ENCODE measurements at places on chromosomes 6 and 20. TPM values are rescaled to one million over a fixed set of nuclear protein-coding genes. Genes with fewer than 3 reads are reported as not detected.

HEY2 gene
- 1.1 TPM for total RNA-seq

DNA sequence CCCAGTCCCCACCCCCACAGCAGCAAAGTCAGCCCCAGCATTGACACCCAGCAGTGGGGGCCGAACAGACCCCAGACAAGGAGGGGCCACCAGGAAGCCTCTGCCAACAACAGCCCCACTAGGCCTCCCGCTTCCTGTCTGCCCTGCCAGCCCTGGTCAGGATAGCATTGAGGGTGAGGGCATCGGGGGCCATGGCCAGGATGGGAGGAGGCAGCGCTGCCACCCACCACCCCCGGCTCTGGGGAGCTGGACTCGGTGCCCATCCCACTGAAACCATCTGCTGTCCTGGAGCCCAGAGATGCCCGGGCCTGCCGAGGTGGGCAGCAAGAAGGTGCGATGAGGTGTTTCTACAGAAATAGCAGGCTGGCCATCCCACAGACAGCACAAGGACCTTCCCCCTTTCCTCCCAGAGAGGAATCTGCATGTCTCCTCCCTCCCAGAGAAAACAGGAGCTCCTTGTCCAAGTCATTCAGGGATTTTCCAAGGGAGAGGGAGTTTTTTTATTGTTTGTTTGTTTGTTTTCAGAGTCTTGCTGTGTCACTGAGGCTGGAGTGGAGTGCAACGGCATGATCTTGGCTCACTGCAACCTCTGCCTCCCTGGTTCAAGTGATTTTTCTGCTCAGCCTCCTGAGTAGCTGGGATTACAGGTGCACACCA is 62.1 kb upstream of the BHLHE23 start:
- no peaks in the 10 kb centered on the region for H3K4me1 ChIP-seq
- no peak for DNase-seq
- no peaks in the 10 kb centered on the region for H3K36me3 ChIP-seq
- peaks cover 40% of the 10 kb centered on the region for H3K27me3 ChIP-seq

DNA sequence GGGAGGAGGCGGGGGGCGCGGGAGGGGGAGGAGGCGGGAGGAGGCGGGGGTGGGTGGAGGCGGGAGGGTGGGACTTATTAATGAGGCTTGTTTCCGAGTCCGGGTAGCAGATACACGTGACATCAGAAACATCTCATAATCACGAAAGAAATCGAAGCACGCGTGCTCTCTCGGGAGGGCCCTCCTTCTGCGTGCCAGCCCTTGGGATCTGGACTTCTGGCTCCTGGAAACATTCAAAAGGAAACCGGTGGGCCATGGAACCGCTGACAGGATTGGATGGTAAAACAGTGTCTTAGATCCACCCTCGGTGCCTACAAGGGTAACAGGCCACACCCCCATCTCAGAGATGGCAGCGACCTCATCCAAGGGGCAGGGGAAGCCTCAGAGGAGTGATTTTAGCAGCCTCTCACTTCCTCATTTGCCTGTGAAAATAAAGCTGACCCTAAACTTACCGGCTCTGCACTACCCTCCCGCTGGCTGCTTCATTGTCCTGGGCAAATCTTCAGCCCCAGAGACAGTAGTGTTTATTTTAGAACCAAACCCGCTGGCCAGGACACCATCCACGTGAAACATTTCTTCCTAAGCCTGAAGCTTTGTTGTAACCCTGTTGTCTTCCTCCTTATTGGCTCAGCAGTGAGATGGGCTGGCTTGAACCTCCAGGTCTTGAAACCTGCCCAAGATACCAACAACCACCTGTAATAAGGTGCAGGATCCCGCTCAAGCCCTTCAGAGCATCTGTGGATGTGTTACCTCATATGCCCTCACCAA is 97.5 kb downstream of the PSMG4 start:
- H3K27ac ChIP-seq, result no peak overlapping the region
- H3K27me3 ChIP-seq, result peaks cover 40% of the 10 kb centered on the region
- no peaks in the 10 kb centered on the region for H3K36me3 ChIP-seq
- peaks cover 50% of the 10 kb centered on the region for H3K4me1 ChIP-seq
- peak; percentile 92 for DNase-seq

DNA sequence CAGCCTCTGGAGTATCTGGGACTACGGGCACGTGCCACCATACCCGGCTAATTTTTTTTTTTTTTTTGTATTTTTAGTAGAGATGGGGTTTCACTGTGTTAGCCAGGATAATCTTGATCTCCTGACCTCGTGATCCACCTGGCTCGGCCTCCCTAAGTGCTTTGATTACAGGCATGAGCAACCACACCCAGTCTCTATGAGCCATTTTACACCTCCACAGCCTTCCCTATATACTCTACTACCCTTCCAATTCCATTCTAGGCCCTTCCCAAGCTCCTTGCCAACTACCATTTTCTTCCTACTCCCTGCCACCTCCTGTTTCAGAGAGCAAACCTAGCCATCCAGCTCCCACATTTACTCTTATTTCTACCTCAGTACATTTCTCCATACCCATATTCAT is 7.7 kb upstream of the HLA-DMA start:
- H3K36me3 ChIP-seq, result no peaks in the 10 kb centered on the region
- H3K27me3 ChIP-seq, result no peaks in the 10 kb centered on the region
- H3K4me1 ChIP-seq, result no peaks in the 10 kb centered on the region

DNA sequence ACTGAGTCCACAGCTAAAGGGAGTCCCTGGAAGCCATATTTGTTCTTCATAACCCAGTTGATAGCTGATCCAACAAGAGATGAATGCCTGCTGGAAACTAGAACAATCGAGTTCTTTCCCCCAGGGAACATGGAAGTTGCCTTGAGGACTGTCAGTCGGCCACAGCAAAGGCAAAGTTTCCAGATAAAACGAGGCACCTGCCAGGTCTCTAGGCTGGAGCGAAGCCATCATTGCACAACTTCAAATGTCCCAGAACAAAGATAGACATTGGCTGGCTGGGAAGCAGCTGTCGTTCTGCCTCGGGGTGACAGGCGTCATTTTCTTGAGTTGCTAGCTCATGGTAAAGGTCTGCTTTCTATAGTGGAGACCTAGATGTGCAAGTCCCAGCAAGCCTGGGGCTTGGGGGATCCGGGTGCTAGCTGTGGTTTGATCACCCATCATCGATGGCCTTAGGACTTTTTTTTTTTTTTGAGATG is 184.4 kb upstream of the ZNF217 start:
- no peak overlapping the region for H3K27ac ChIP-seq
- no peak overlapping the region for H3K4me3 ChIP-seq
- no peak for DNase-seq
- no peaks in the 10 kb centered on the region for H3K4me1 ChIP-seq

AK9 gene
- total RNA-seq, result 7.2 TPM

DNA sequence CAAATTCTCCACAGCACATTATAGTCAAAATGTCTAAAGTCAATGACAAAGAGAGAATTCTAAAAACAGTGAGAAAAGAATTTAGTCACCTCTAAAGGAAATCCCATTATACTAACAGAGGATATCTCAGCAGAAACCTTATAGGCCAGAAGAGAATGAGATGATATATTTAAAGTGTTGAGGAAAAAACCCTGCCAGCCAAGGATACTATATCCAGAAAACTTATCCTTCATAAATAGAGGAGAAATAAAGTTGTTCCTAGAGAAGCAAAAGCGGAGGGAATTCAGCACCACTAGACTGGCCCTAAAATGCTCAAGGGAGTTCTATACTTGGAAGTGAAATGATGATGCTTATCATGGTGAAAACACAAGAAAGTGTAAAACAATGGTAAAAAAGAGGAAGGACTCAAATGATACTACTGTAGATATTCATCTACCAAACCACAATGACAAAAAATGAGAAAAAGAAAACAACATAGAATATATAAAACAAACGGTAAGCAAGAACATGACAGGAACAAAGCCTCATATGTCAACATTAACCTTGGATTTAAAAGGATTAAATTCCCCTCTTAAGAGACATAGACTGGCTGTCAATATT is 16.7 kb downstream of the GPRC6A start:
- H3K27ac ChIP-seq, result no peak overlapping the region
- no peak overlapping the region for H3K4me3 ChIP-seq
- H3K36me3 ChIP-seq, result no peaks in the 10 kb centered on the region
- no peak for DNase-seq
- no peaks in the 10 kb centered on the region for H3K4me1 ChIP-seq
- no peaks in the 10 kb centered on the region for H3K27me3 ChIP-seq

DNA sequence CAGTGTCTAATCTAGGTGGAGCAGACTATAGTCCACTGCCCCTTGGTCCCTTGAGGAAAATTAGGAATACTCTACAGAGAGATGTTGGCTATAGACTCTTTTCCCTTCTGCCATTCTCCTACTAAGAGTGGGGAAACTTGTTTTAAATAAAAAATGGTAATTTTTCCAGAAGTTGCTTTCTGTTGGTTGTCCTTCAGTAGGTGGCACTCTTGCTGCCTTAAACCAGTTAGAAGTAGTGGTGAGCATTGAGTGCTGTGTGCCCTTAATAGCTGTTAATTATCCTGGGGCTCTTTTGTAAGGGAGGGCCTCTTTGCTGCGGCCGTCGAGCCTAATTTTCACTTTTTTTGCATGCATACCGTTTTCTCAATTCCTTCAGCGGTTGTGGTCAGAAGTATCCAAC is 2.8 kb downstream of the CMTR1 start:
- H3K27me3 ChIP-seq, result no peaks in the 10 kb centered on the region
- H3K36me3 ChIP-seq, result no peaks in the 10 kb centered on the region
- H3K4me1 ChIP-seq, result peaks cover 6% of the 10 kb centered on the region

HBS1L gene
- total RNA-seq, result 149 TPM

GRCh38 chr20:57205606-57206219 is 60.7 kb downstream of the BMP7 start:
- peaks cover 4% of the 10 kb centered on the region for H3K4me1 ChIP-seq
- no peak overlapping the region for H3K27ac ChIP-seq
- no peak for DNase-seq
- H3K27me3 ChIP-seq, result no peaks in the 10 kb centered on the region
- H3K4me3 ChIP-seq, result no peak overlapping the region

GRCh38 chr6:90072935-90073464 is 178.7 kb downstream of the GJA10 start:
- H3K36me3 ChIP-seq, result no peaks in the 10 kb centered on the region
- no peak overlapping the region for H3K4me3 ChIP-seq
- H3K27me3 ChIP-seq, result no peaks in the 10 kb centered on the region
- H3K4me1 ChIP-seq, result peaks cover 42% of the 10 kb centered on the region

DNA sequence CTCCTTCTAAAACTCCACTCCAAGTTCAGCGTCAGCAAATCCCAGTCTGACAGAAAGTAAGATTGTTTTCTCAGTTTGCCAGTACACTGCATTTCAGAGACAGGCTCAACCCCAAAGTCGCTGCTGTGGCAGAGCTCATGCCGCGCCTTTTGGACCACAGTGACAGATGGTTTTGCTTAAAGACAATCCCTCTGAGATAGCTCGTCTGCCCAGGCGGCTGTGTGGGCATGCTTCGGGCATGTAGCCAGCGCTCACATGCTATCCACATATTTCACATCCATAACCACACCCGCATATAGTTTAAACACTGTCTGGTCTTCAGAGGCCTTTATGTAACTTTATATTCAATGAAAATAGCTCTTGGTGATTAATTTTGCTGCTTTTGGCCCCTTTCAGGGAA is 14.7 kb upstream of the PXDC1 start:
- peaks cover 9% of the 10 kb centered on the region for H3K4me1 ChIP-seq
- H3K27ac ChIP-seq, result no peak overlapping the region
- no peak overlapping the region for H3K4me3 ChIP-seq
- DNase-seq, result no peak
- no peaks in the 10 kb centered on the region for H3K36me3 ChIP-seq
- H3K27me3 ChIP-seq, result no peaks in the 10 kb centered on the region

TMC2 gene
- total RNA-seq, result not detected

FOXF2 gene
- total RNA-seq, result not detected

GRCh38 chr6:127918506-127919427 is 17.9 kb upstream of the THEMIS start:
- no peak overlapping the region for H3K27ac ChIP-seq
- DNase-seq, result no peak
- H3K36me3 ChIP-seq, result no peaks in the 10 kb centered on the region
- no peak overlapping the region for H3K4me3 ChIP-seq
- H3K4me1 ChIP-seq, result no peaks in the 10 kb centered on the region

DNA sequence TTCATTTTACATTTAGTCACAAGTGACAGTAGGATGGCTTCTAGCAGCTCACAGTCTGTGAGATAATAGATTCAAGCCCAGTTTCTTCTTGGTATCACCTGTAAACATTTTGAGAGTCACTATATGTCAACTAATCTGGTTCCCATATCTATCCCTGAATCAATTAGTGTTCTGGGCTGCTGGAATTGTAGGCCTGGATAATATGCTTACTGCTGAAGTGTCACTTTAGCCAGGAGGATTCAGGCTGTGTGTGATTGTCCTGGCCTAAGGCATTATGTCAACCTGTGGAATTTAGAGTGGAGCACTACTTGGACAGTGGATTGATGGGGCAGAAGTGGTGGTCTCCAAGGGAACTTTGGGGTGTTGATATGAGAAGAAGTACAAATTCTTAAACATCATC is 1071.8 kb upstream of the CITED2 start:
- peaks cover 3% of the 10 kb centered on the region for H3K4me1 ChIP-seq
- H3K36me3 ChIP-seq, result no peaks in the 10 kb centered on the region
- no peak overlapping the region for H3K27ac ChIP-seq
- H3K27me3 ChIP-seq, result no peaks in the 10 kb centered on the region

MUCL3 gene
- 0.03 TPM for total RNA-seq

- no peaks in the 10 kb centered on the region for H3K36me3 ChIP-seq
- no peak overlapping the region for H3K4me3 ChIP-seq
Observed at GRCh38 chr6:158571826-158572652, 12.1 kb downstream of the TMEM181 start.

ADAM33 gene
- total RNA-seq, result 18.9 TPM

- no peaks in the 10 kb centered on the region for H3K36me3 ChIP-seq
- H3K4me3 ChIP-seq, result no peak overlapping the region
- no peaks in the 10 kb centered on the region for H3K27me3 ChIP-seq
Observed at GRCh38 chr20:47546184-47547033, 44.7 kb downstream of the NCOA3 start.

DNA sequence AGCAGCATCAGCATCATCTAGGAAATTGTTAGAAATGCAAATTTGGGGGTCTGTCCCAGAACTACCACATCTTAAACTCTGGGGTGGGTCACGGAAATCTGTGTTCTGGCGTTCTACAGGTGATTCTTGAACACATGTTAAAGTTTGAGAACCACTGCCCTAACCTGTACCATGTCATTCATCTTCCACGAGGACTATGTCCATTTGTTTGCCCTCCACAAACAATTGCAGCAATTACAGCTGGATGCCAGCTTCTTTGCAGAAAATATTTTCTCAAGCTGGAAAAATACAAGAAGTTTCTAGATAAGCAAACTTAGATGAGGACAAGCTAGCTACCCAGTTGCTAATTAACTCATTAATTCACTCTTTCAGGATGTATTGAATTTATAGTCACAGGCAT is 54.1 kb downstream of the MAFB start:
- no peaks in the 10 kb centered on the region for H3K27me3 ChIP-seq
- no peak for DNase-seq
- H3K4me3 ChIP-seq, result no peak overlapping the region
- peaks cover 4% of the 10 kb centered on the region for H3K4me1 ChIP-seq
- no peaks in the 10 kb centered on the region for H3K36me3 ChIP-seq
- no peak overlapping the region for H3K27ac ChIP-seq

GRCh38 chr6:81770381-81770780 is 17.9 kb upstream of the TENT5A start:
- no peak overlapping the region for H3K27ac ChIP-seq
- DNase-seq, result no peak
- H3K4me1 ChIP-seq, result peaks cover 6% of the 10 kb centered on the region
- no peak overlapping the region for H3K4me3 ChIP-seq
- H3K36me3 ChIP-seq, result no peaks in the 10 kb centered on the region

RAET1L gene
- total RNA-seq, result not detected

- no peaks in the 10 kb centered on the region for H3K4me1 ChIP-seq
- no peaks in the 10 kb centered on the region for H3K27me3 ChIP-seq
- no peak overlapping the region for H3K4me3 ChIP-seq
- no peak for DNase-seq
Observed at GRCh38 chr6:55212156-55212555, 37.8 kb downstream of the HCRTR2 start.

GRCh38 chr6:113340371-113340770 is 516.8 kb upstream of the MARCKS start:
- H3K36me3 ChIP-seq, result no peaks in the 10 kb centered on the region
- DNase-seq, result no peak
- H3K4me3 ChIP-seq, result no peak overlapping the region
- H3K27me3 ChIP-seq, result no peaks in the 10 kb centered on the region
- H3K4me1 ChIP-seq, result peaks cover 2% of the 10 kb centered on the region
